ENCODE measurements at places on chromosomes 4 and X. TPM values are rescaled to one million over a fixed set of nuclear protein-coding genes. Genes with fewer than 3 reads are reported as not detected.

SLC25A53 gene
- 3.6 TPM for polyA plus RNA-seq

TRIM2 gene
- polyA plus RNA-seq = 11.9 TPM

DNA sequence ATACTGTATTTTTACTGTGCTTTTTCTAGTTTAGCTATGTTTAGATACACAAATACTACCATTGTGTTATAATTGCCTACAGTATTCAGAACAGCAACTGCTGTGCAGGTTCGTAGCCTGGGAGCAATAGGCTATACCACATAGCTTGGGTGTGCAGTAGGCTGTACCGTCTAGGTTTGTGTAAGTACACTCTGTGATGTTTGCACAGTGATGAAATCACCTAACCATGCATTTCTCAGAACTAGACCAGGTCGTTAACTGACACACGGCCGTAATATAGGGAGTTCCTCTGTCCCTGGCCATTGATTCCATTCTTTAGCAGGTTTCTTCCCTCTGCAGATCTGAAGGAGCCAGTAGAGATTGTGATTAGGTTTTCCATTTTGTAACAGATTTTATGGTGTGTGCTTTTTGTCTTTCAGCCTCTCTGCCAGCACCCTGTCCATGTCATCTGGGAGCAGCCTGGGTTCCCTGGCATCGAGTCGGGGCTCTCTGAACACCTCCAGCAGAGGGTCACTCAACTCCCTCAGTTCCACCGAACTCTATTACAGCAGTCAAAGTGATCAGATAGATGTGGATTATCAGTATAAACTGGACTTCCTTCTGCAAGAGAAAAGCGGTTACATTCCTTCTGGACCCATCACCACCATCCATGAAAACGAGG, 59.5 kb downstream of the CLDN22 start:
- DNase-seq = no peak

DNA sequence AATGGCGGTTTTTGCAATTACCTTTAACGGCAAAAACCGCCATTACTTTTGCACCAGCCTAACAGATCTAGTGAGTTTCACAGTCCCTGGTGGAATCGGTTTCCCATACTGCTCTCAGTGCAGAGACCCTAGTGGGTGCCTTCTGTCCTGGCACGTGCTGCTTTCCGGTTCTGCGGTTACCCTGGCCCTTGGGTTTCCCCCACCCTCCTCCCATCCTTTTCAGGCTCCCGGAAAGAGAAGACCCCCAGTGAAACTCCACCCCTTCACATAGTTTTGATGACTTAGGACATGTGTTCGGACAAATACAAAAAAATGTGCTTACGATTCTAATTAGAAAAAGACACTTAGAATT, 36.9 kb downstream of the NLGN3 start:
- peak; percentile 28 for DNase-seq
